ENCODE measurements at places on chromosomes 7 and 10.

- DNase-seq, result no peak
Measured at GRCh38 chr7:43104874-43105520, 7.5 kb upstream of the HECW1 start.

DNA sequence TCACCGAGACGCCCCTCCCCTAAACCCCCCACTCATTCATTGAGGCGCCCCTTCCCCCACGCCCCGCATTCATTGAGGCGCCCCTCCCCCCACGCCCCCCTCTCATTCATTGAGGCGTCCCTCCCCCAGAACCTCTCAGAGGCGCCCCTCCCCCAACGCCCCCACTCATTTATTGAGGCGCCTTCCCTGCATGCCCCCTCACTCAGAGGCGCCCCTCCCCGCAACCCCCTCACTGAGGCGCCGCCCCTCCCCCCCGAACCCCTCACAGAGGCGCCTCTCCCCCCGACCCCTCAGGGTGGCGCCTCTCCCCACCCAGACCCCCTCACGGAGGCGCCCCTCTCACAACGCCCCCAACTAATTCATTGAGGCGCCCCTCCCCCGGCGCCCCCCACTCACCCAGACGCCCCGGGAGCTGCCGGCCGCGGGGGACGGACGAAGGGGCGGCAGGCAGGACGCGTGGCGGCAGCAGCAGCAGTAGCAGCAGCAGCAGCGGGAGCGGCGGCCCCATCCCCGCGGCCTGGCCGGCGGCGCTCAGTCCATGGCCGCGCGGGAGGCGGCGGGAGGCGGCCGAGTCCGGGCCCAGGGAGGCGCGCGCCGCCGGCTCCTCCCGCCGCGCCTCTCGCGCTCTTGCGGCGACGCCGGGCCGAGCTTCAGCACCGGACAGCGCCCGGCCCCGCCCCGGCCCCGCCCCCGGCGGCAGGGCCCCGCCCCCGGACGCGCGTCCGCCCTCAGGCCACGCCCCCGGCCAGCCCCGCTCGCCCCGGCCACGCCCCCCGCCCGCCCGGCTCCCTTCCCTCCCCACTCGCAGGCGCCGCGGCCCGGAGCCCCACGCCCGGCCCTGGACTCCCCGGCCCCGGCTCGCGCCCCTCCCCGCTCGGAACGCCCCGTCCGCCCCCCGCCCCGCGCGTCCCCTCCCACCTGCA is at the start of gene PTPRN2:
Gene PTPRN2, minus strand, starts transcription at position 662 of the 923 bp plus-strand sequence.
- no peak for DNase-seq

DNA sequence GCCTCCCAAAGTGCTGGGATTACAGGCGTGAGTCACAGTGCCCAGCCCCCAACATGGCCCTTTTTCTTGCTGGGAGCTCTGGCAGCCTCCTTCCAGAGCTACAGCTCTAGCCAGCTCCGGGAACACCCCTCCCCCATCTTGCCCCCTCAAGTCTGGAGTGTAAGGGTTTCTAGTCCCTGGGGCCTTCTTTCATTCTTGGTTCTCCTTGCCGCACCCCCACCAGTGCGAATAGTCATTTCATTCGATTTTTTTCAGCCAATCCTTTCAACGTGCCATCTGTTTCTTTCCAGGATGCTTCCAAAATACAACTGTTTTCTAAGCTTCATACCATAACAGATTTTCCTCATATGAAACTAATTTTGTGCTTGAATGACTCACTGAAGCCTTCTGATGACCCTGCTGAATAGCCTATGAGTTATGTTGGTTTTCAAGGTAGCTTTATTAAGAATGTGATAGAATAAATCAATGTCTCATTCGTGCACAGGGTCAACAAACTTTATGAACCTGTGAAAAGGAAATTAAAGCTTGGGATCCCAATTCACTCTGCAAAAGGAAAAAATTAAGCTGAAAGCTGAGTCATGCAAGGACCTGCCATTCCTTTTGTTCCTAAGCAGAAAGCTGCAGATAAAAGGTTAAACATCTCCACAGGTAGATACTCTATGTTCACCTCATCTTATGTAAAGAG is 38.6 kb downstream of the CDC14C start:
- no peak for DNase-seq

DNA sequence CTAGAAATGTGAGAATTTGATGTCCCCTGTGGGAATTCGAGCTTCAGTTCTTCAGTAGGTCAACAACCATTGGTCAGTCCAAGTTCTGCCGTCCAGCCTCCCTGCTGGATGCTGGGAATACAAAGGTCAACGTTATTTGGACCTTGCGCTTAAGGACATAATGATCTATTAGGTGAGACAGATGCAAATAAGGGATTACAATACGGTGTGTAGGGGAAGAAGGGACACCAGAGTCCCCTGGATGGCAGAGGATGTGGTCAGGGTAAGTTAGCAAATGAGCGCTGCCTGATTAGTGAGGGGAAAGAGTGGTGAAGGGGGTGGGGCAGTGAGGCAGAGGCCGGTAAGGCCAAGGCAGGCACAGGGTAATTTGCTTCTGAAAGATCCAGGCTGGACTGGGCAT is 16.2 kb downstream of the CCNY start:
- DNase-seq, result no peak

- peak; percentile 58 for DNase-seq
Measured at GRCh38 chr7:2632733-2633537, 1.1 kb downstream of the TTYH3 start.

DNA sequence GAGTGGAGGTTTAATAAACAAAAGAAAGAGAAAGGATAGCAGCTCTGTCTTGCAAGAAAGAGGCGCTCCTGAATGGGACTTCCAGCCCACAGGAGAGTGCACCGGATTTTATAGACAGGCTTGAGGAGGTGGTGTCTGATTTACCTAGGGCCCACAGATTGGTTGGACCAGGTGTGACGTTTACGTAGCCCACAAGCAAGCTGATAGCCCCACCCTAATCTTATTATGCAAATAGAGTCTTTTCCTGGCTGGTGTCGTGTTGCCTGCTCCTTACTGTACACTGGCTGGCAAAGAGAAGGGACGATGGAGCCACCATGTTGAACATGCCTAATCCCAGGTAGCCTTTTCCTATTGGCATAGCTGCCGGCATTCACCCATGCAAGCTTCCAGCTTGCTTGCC is 319.7 kb upstream of the POM121L12 start:
- DNase-seq, result peak; percentile 6

DNA sequence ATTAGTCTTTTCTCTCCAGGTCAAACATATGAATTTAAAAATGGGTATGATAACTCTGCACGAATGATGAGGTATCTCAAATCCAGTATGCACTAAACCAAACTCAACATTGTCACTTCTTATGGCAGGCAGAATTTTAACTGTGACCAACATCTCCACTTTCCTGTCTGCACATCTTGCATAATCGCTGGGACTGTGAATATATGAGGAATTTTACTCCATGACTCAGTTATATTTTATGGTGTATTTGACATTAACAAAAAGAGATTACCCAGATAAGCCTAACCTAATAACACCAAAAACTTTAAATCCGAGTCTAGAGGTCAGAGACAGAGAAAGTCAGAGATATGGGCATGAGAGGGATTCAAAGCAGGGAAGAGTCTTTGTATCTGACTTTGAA is 454.5 kb upstream of the SEMA3D start:
- no peak for DNase-seq

DNA sequence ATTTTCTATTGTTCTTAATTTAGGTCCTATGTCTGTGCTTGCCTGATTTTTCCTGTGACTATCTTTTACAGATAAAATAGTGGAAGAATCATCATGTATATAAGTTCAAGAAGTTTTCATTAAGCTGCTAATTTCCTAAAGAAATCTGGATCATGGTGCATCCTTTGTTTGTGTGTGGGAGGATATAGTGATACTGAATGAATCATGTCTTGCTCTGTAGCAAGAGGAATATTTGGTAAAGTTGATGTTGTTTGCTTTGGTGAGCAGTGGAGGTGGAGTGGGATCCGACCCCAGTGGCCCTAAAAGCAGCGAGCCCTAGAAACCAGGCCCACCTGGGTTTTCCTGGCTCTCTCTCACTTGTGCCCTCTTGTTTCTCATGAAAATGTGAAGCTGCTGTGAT is 83.7 kb downstream of the CCNY start:
- peak; percentile 34 for DNase-seq

DNA sequence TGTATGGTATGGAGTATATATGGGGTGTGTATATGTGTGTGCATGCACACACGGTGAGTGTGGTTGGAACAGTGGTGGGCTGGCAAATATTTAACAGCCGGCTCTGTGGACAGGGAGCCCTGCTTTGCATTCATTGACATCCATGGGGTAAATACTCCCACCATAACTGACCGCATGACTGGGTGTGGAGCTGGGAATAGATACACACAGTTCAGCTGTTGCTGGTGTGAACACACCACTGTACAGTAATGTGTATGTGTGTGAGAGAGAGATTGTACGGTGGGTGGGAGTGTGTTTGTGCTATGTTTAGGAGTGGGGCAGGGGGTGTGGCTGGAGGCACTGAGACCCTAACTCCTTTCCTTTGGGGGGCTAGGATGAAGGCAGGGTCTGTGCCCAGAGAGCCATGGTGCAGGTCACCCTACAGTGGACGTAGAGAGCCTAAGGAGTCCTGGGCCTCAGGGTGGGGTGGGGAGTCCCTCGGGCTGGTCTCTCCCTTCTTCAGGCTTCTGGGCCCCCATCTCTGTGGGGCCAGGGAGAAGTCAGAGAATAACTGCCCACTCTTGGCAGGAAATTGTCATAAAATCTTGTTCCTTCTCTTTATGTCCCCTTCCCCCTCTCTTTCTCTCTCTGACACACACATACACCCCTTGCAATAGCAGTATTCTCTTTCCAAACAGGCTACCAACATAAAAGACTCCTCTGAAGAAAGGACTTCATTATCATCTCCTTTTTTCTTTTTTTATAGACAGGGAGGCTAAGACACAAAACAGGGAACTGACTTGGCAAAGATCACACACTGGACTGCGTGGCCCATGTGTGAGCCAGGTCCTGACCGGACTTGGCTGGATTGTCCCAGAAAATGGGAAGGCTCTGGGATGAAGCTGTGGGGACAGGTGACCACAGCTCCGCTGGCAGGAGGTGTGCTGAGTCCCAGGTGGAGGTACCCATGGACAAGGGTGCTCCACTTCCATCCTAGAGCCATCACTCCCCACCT is 3.2 kb downstream of the SFRP5 start:
- DNase-seq, result no peak

- no peak for DNase-seq
Measured at GRCh38 chr7:31071645-31072029, 19.5 kb downstream of the ADCYAP1R1 start.

Data from MCF 10A (cell line).